ENCODE measurements at places on chromosomes 3 and 15. TPM values are rescaled to one million over a fixed set of nuclear protein-coding genes. Genes with fewer than 3 reads are reported as not detected.

DNA sequence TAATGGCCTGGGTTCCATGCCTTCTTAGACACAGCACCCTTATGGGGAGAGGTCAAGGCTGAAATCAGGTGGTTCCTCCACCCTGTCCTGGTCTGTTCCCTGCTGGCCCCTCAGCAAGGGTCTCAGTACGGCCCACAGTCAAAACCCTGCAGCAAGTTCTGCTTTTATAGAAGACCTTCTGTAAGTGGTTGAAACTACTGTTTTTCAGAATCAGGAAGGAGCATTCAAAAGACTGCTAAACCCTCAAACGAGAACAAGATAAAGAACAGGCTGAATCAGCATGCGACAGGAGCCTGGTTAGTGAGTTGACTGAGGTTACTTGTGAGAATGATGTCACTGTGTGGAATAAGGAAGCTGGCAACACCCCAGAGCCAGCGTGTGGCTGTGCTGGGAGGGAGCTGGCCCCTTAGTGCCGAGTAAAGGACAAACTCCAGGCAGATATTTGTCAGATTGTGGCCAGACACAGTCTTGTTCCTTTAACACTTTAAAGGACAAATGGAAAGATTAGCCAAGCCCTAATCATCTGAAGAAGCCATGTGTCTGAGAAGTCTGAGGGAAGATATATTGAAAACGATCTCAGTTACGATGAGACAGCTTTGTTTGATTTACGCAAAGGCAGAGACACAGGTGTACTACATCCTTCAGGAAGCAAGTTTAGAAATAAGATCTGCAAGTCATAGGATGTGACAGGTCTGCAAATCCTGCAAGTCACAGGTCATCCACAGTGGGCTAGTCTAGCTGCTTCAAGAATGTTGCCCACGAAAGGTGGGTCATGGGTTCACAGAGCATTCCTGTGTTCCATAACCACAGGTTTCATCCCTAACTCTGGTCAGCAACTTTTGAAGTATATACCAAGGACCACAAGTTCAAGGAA lies 54.0 kb downstream of the B3GNT5 start:
- DNase-seq, result peak; percentile 93

PTX3 gene
- total RNA-seq, result 5.2 TPM

GRCh38 chr3:13015286-13016082 lies 57.7 kb downstream of the IQSEC1 start:
- DNase-seq, result no peak

DNA sequence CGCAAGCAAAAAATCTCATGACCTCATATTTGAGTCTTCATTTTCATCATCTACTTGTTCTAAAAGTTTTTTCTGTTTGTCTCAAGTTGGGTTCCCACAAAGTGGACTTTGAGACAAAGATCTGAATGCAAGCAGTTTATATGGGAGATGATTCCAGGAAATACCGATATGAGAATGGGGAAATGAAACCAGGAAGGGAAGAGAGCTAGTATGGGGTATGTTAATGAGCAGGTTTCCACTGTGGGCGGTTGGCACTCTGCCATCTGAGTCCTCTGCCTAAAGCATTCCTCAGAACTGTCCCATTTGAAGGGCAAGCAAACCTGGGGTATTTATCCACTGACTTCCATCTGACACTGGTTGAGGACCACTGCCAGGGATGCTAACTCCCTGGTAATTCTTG lies 8.8 kb downstream of the ADPRH start:
- DNase-seq, result peak; percentile 45

DNA sequence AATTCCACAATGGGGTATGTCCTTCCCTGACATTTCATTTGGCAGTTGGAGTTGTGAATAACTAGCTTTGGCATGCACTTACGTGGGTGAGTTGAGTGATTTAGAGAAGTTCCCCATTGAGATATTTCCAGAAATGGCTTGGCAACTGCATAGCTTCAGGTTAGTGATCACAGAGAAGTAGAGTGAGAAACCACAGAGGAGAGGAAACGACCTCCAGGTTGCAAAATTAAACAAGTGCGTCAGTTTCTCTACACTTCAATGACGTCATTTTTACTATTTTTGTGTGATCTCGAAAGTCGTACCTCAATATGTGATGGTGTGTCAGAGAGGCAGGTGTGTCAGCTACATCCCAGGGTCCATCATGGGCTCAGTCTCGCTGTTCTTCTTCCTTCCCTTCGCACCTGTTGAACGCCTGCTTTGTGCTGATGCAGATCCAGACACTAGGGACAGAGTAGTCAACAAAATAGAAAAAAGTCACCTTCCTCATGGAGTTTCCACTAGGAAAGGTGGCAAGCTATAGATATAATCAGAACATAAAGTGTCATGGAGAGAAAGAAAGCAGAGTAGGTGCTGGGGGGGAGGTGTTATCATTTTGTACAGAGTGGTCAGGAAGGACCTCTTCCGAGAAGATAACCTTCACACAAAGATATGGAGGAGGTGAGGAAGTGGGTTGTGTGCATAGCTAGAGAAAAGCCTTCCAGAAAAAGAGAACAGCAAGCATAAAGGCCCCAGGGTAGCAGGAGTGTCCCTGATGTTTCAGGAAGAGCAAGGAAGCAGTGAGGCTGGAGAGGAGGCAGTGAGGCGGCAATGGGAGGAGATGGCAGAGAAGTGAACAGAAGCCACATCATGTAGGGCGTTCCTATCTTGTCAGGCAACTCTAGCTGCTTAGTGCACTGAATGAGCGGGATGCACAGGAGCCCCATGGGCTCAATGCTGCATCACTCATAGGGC lies 75.6 kb downstream of the MCTP2 start:
- DNase-seq, result no peak

CGNL1 gene
- 35.5 TPM for total RNA-seq

- DNase-seq, result no peak
Measured at GRCh38 chr3:14909250-14909649, 38.1 kb upstream of the NR2C2 start.

HRG gene
- total RNA-seq, result not detected

DNA sequence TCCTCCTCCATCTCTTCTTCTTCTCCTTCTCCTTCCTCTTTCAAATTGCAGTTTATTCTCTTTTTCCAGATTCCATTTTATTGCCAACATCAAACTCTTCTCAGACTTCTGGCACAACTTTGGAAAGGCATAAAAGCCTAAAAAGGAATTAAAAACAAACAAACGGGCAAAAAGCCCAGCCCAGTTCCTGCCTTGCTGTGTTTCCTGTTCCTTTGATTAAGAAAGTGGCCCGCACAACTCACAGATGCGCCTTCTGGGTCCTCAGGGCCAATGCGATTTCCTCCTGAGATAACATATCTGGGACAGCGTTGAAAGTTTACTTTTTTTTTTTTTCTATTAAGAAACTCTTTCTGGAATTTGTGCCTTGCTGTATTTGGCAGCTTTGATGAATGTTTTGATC lies 158.7 kb upstream of the UBE3A start:
- peak; percentile 39 for DNase-seq

DNA sequence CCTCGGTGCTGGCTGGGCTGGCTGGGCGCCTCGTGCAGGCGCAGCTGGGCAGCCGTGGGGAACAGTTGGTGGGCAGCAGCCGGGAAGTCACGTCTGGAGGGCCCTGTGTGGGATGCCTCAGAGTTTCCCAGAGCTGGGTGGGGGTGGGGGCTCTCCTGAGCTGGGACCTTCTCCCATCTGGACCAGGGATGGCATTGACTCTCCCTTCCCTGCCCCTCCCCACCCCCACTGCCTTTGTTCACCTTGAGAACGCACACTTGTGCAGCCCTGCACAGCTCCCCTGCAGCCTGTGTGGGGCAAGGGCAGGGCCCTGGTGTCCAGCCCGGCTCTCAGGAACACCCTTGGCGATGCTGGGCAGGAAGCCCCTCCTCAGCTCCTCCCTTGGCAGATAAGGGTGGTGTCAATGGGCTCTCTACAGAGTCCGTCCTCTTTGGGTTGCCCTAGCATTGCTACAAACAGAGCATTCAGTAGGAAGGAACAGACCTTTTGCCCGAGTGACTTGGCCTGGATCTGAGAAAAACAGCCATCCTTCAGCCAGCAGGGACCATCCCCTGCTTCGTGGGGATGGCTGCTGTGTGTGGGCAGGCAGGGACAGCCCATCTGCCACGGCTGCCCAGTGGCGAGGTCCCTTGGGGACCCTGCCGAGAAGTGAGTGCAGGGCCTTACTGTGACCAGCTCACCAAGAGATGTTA lies 25.5 kb upstream of the KLF13 start:
- DNase-seq, result no peak

DNA sequence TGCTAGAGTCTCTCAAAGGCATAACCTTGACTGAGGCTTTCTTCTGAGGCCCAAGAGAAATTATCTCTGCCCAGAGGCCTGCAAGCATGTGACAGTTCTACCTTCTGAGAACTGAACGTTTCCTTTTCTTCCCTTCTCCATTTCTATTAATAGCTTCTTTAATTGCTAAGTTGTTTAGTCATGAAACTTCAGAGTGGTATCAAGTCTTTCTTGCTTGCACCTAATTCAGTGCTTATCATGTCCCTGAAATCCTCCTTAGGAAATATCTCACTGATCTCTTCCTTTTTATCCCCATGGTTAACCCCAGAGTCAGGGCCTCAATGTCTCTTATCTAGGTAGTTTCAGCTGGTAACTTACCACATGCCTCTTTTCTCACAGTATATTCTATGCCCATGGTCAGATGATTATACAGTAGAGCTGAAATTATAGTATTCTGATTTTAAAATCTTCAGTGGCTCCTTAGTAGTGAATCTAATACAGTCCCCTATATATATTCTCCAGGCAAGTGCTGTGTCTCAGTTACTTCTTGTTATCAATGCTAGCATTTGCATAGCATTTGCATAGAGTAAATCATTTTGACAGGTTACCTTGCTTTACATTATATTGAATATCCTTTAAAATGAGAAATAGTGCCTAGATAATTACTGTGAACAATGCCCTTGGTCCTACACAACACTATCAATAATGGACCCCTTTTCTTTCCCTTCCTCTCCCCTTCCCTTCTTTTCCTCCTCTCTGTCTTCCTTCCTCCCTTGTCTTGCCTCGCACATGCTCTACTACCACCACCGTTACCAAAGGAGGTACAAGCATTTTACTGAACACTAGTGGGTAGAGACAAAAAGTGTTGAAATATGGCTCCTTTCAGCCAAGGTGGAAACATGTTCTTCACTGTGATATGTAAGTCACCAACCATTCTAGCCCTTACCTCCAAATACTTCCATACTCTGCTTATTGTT lies 33.0 kb downstream of the KBTBD8 start:
- no peak for DNase-seq

CD276 gene
- total RNA-seq, result 108 TPM

- DNase-seq, result no peak
Measured at GRCh38 chr3:41237907-41238306, 38.6 kb downstream of the CTNNB1 start.

- DNase-seq, result peak; percentile 72
Measured at GRCh38 chr3:111739311-111739911, 119.7 kb upstream of the PHLDB2 start.

GRCh38 chr15:86558252-86558651 lies 478.6 kb downstream of the AGBL1 start:
- DNase-seq, result no peak

DNA sequence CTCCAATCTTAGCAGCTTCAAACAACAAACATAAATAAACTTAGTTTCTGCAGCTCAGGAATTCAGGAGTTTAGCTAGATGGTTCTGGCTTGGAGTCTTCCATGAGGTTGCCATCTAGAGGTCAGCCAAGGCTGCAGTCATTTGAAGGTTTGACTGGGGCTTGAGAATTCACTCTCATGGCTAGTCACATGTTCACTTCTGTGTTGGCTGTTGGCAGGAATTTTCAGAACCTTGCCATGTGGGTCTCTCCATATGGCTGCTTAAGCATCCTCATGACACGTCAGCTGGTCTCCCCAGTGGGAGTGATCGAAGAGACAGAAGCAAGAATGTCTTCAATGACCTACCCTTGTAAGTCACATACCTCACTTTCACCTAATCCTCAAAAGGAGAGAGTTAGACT lies 269.2 kb upstream of the CNTN3 start:
- DNase-seq, result no peak

DNA sequence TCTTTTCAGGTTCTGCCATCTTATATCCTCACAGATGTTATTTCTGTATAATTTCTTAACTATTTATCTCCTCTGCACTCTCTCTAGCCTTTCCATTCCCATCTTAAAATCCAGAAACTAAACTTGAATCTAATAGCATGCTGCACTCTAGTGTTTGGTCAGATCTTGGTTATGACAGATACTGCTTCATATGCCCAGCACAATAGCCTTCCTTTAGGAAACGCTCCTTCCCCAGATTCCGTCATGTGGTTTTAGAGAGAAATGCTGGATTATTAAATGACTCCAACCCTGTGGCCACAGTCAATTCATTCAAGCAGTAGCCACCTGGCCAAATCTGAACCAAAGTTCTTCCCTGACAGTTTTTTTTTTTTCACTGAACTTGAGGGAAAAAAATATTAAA lies 19.4 kb downstream of the RASGRP1 start:
- no peak for DNase-seq

PLCL2 gene
- 37.8 TPM for total RNA-seq

DNA sequence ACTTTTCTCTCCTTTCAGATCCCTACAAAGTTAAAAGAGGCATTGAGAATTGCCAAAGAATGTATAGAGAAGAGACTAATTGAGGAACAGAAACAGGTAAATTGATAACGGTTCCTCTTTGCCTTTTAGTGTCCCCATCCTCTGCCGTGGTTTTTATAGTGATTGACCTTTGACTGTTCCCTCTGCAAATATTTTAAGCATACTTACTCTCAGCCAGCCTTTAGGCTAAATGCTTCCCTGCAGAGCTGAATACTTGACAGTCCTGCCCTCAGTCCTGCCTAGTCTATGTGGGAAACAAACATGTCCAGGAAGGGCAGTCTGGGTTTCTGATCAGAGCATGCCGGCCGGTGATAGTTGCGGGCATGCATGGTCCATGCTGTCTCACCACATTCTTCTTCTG lies 24.7 kb downstream of the PDHB start:
- no peak for DNase-seq

FILIP1L gene
- total RNA-seq, result 22.6 TPM

GRCh38 chr3:141228395-141228794 lies 3.2 kb upstream of the PXYLP1 start:
- no peak for DNase-seq

GRCh38 chr3:114660808-114661207 lies 367.0 kb downstream of the TIGIT start:
- DNase-seq, result no peak

ANKRD28 gene
- total RNA-seq, result 42.6 TPM

DNA sequence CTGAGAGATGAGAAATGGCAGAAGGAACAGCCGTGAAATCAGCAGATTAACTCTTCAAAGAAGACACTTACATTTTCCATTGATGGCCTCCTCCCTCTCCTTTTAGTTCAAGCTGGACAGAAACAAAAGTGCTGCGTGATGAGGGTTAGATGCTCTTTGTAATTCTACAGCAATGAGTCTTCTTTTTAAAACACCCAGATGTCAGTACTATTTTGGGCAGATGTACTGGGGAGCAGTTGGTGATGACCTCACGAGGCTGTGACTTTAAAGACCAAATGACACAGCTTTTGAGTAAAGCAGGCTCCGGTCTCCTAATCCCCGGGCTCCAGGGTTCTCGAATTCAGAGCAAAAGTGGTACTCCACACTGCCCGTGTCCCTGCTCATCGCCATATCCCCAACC lies 198.2 kb downstream of the SLCO3A1 start:
- DNase-seq, result no peak

LIPC gene
- total RNA-seq, result 0.11 TPM

- DNase-seq, result no peak
Measured at GRCh38 chr3:35486295-35486694, 153.0 kb upstream of the ARPP21 start.

GRCh38 chr3:66666362-66666761 lies 165.5 kb upstream of the LRIG1 start:
- no peak for DNase-seq

GRCh38 chr3:3172627-3173026 lies 6.9 kb downstream of the CRBN start:
- no peak for DNase-seq
